ENCODE measurements at places on chromosomes 4 and X.

- no peak for DNase-seq
These were observed 100.8 kb downstream of the PSAPL1 start for GRCh38 chr4:7333801-7334421.

GRCh38 chrX:70322784-70323183 lies 32.9 kb downstream of the KIF4A start:
- DNase-seq, result no peak

DNA sequence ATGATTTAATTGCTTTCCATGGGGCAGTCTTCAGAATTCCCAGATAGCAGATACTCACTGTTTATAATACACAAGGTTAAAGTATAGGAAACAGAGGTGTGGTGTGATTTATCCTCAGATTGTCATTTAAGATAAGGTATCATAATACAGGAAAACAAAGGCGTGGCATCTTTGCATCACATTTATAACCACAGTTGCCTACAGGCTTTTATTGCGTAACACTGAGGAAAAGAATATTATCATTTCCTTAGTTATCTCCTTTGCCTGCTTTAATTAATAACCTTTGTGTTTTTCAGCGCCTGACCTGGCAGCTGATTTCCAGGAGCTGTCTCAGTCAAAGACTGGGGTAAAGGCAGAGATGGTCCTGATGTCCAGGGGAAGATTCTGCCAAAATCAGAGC lies 68.8 kb downstream of the SSX7 start:
- DNase-seq, result no peak

GRCh38 chr4:7769396-7770223 lies 170.1 kb downstream of the AFAP1 start:
- DNase-seq, result no peak

- DNase-seq, result no peak
These were observed 621.5 kb upstream of the HTR2C start for GRCh38 chrX:113962343-113962742.

- DNase-seq, result no peak
These were observed 6.1 kb downstream of the LAGE3 start for GRCh38 chrX:154472685-154473632.

DNA sequence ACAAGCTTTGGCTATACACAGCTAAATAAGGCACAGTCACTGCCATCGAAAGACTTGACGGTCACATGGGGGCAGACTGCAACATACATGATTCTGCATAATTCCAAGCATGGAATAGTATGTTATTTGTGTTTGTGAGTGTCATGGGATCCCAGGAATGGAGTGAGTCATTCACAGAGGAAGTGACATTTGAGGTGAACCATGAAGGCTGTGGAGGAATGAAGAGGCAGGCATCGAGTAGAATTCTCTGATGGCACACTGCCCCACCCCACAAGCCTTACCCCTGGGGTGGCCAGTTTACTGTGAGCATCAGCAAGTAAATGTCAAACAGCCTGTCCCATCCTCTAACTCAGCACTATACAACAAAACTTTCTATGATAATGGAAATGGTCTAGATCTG lies 619.7 kb downstream of the MID1IP1 start:
- DNase-seq, result no peak

DNA sequence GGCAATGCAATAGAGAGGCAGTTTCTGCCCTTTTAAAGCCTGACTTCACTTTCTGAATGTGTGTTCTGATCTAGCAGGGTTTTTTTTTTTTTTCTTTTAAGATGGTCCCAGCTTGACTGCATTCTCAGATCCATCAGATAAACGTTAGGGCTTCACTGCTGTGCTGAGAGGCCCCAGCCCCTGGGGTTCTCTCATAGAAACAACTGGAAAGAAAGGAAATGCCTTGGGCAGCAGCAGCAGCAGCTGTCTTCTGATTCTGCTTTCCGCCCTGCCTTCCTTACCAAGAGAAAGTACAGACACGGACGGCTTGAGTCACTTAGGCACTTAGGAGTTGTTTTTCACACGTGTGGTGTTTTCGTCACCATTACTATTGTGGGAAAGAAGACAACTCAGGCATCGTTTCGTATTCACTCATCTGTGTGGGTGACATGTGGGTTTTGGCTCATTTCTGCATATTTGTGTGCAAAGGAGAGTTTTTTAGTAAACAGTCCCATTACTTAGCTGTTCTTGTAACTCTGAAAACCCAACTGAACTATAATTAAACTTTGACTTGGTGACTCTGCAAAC lies 172.0 kb downstream of the PTTG2 start:
- peak; percentile 33 for DNase-seq
